Activated CD4-positive, alpha-beta T cell treated with anti-CD3 and anti-CD28 coated beads, Interleukin-2, Interleukin-6, amounts not matched to agents 100 ng/mL and 50 ng/mL, durations not matched to agents 16 hours and 8 hours (primary cell): ENCODE measurements at places on chromosomes 6 and 20.

DNA sequence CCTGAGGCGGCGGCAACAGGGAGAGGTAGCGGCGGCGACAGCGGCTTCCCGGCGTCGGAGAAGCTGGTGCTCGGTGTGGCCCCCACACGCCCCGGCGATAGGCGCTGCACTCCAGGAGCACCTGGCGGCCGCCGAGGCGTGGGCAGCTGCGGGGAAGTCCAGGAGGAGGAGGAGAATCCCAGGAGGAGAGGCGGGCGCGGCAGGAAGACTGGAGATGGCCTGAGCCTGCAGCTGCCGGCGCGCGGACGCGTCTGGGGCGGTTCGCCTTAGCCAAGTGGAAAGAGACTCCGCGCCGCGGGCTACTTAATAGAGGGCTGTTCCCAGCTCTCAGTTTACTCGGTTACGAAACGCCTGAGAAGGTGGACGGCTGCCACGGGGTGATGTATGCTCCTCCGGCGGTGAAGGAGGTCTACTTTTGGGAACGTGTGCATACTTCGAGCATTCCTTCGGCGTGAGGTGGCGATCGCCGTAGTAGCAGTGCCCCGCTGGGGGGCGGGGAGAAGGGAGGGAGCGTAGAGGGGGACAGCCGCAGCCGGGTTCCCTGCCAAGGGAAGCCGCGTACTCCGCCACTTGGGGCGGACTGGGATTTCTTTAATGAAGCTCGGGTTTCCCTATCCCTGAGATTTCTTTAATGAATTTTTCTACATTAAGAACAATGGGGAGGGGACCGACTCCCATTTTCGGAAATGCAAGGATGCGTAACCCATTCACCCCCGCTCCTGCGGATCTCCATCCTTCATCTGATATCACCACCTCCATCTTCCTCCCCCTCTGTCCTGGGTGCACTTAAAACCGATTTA is at the start of gene COL12A1:
COL12A1 (minus strand) TSS at position 278 of the 800 bp plus-strand sequence. CDS start 3,261 bp downstream, outside the sequence.
- DNase-seq = no peak

GRCh38 chr6:47268572-47269187 is 41.0 kb downstream of the TNFRSF21 start:
- no peak for DNase-seq

GRCh38 chr20:991850-992249 is 10.3 kb downstream of the RSPO4 start:
- no peak for DNase-seq

GRCh38 chr20:54692168-54692887 is 216.9 kb downstream of the DOK5 start:
- DNase-seq = no peak

- no peak for DNase-seq
Measured at GRCh38 chr6:37528541-37528940, 28.8 kb upstream of the CCDC167 start.

GRCh38 chr6:87152526-87152955 is 2.8 kb upstream of the ZNF292 start:
- DNase-seq = no peak

DNA sequence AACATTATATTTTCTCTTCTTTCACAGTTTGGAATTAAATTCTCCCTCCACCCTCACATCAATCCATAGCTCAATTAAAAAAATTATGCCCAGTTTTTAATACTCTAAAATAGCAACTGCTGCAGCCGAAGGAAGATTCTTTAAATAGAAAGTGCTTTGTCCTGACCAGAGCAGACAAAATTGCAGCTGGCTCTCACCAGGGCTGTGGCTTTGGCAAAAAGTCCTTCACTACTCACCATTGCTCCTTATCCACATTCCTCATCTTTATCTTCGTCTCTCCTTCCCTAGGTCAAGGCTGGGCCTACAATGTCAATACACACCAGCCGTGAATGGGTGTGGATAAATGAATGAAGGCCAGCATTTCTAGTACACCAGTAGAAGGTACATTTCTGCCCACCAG is 107.9 kb upstream of the VGLL2 start:
- no peak for DNase-seq

DNA sequence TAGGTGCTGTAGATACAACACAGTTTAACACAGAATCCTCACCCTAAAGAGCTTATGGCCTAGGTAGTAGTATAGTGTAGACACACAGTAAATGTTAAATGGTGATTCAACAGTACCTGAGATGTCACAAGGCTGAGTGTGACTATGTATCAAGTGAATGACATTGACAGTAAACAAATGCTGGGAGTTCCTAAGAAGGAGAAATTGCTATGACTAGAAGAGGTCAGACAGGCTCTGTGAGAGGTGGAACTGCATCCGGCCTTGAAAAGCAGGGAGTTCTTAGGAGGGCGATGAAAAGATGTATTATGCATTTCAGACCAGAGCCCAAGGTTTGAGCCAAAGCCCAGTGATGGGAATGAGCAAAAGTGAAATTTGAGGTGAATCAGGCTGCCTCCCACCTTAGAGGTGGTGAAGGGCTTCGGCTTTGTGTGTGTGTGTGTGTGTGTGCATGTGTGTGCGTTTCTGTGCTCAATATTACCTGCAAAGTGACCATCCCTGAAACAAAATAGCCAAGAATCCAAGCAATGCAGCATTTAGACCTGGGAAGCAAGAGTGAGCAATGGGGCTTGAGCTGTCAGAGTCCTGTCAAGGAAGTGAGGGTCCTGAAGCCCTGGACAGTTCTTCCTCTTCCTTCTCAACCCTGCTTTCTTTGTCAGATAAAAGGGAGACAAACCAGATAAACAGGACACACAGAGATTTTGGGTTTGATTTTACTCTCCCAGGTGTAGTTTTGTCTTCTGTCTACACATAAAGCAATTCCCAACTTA is 32.3 kb upstream of the CITED2 start:
- DNase-seq = no peak

DNA sequence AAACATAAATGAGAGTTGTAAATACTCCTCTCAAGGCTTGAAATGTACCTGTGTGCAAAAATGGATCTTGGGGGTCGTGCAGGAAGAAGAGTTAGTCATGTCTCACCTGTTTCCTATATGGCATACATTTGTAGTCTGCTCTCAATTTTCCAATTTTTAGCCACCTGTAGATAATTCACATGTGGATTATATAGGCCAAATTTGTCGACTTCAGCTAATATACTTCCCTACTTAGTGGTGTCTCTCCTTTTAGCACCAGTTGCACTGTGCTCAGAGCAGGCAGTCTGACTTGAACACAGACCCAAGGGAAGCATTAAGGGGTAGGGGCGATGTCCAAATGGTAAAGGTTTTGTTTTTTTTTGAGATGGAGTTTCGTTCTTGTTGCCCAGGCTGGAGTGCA is 1.9 kb downstream of the RBM24 start:
- DNase-seq = no peak

GRCh38 chr20:25464501-25465242 is 57.2 kb downstream of the GINS1 start:
- no peak for DNase-seq

DNA sequence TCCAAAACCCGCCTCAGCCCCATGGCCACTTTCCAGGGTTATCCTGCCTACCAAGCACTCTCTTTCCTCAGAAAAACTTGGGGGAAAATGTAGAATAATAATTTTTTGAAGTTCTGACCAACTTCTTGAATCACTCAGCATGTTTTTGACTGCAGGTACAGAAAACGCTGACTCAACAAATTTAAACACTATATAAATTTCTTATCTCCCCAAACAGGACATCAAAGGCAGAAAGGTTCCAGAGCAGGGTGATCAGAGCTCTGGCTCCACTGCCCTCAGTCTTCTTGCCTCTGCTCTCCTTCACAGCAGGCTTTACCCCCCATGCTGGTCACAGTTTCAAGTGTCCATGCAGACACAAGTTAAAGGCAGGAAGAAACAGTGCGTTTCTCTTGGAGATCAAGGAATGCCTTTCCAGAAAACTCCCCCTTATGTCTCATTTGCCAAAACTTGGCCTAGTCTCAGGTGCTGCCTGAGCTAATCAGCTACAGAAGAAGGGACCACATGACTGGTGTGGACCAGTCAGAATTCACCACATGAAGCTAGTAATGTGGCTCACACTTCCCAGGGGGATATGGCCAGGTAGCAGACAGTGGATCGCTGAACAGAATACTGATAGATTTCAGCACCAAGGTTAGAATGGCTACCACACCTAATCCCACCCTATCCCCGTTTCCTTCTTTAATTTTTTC is 24.4 kb upstream of the SLC17A3 start:
- DNase-seq = no peak

DNA sequence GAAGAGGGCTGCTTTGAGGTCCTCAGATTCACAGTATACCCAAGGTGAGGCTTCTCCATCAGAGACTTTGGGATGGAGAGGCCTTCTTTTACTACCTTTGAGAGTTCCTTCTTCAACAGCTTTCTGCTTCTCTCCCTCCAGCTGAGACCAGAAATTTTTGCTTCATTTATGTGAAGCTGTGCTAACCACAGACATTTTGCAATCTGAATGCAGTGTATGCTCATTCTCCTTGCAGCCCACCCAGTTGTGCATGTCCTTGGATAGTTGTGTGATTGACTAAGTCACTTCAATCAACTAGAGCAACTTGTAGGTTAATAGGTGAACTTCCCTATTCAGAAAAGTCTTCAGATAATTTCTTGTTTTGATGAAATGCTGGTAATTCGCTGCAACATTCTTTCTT is 20.1 kb downstream of the DCBLD1 start:
- DNase-seq = no peak

GRCh38 chr6:159788276-159788675 is 1.1 kb downstream of the TCP1 start:
- DNase-seq = no peak

- DNase-seq = no peak
Measured at GRCh38 chr6:97925504-97925903, 642.5 kb upstream of the MMS22L start.

GRCh38 chr6:3536901-3537300 is 80.1 kb upstream of the SLC22A23 start:
- no peak for DNase-seq

GRCh38 chr6:118785601-118786000 is 108.4 kb upstream of the ASF1A start:
- DNase-seq = no peak

- peak; percentile 54 for DNase-seq
Measured at GRCh38 chr6:43708860-43709653, 21.5 kb upstream of the MRPS18A start.

DNA sequence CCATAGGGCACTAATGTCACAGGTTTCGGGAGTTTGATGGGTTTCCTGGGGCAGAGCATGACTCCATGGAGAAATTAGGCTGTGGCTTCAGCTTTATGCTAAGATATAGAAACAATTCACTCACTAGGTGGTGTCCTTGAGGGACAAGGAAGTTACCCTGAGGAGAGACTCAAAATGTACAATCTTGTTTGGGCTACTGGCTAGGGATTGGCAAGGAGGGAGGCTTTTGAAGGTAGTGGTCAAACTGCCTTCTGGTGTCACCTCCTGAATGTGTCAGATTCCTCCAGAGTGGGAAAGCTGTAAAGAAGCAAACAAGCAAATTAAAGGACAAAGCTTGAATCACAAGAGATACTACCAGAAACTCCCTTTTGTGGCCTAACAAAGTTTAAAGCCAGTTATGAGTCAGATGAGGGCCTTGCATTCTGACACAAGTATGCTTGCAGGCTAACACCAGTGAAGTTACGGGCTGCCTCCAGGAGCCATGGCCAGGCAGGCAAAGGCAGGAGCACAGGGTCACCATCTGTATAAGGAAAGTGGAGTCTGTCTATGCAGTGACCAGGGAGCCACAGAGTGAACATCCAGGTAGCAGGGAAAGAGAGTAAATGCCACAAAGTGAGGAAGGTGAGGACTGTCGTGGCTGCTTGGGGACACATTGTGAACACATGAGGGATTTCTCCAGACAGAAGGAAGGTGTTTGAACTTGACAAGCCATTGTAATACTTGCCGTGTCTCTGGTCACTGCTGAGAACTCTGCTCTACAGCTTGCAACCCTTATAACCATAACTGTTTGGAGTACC is 107.7 kb upstream of the DTNBP1 start:
- DNase-seq = peak; percentile 79

GRCh38 chr6:41519745-41520699 is 26.2 kb upstream of the FOXP4 start:
- no peak for DNase-seq

- no peak for DNase-seq
Measured at GRCh38 chr20:25129428-25129827, 47.5 kb upstream of the VSX1 start.

- no peak for DNase-seq
Measured at GRCh38 chr6:41065550-41066026, 6.6 kb downstream of the OARD1 start.

- no peak for DNase-seq
Measured at GRCh38 chr20:59678951-59679350, 74.6 kb downstream of the PHACTR3 start.

DNA sequence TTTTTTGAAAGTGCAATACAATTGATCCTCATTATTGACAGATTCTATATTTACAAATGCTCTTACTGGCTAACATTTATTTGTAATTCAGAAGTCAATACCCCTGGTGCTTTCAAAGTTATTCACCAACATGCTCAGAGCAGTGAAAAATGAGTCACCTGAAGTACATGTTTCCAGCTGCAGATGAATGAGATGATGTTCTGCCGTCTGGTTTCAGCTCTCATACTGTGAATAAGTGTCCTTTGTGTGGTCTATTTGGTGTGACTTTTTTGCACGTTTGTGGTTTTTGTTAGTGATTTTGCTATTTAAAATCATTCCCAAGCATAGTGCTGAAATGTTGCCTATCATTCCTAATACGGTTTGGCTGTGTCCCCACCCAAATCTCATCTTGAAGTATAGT is 22.3 kb upstream of the EYA4 start:
- DNase-seq = no peak

DNA sequence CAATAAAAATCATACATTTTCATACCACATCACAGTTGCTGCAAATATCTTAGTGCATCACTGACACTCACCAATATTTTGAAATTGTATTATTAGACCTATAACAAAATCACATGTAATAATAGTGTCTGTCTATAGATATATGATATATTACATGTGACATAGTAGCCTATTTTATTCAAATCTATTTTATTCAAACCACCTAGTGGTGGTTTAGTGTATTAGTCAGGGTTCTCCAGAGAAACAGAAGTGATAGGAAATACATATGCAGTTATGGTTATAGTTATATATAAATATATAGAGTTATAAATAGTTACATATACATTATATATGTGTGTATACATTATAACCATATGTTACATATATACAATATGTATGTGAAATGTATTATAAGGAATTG is 366.5 kb upstream of the ARID1B start:
- no peak for DNase-seq

- DNase-seq = no peak
Measured at GRCh38 chr6:5401845-5402738, 140.8 kb downstream of the FARS2 start.

DNA sequence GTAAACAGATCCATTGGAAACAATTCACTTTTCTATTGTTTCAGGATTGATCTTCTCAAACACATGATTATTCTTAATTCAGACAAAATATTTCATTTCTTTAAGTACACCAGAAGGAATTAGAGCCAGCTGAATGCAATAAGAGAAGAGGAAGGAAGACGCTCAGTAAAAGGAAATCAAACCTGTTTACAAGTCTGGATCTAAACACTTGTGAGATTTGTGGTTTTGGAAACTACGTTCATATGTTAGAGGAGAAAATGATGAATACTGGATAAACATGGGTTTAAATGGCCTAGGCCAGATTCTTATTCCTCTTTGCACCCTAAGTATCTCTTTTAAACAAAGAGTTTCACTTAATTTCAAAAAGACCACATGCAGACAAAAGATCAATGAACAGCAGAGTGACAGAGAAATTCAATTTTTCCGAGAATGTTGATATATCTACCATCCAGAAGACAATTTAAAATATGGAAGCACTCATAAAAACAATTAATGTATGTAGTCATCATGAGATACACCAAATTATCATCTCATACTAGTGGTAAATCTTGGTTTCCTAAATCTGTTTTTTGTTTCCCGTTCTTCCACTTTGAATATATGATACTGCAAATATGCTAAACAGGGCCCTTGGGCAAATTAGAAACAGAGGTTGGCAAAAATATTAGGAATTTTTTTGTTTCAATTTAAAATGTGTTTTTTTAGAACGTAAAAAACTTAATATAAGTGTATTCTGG is 703.5 kb upstream of the CITED2 start:
- DNase-seq = no peak
